Activated CD4-positive, alpha-beta T cell treated with anti-CD3 and anti-CD28 coated beads for 24 hours (primary cell): ENCODE measurements at places on chromosomes 1 and 21.

GRCh38 chr1:219952361-219952760 lies 24.0 kb upstream of the SLC30A10 start:
- no peak for DNase-seq

GRCh38 chr1:202565890-202566602 lies 144.2 kb downstream of the SYT2 start:
- DNase-seq = no peak

- DNase-seq = no peak
Measured at GRCh38 chr1:30965924-30966599, 57.5 kb upstream of the SDC3 start.

- DNase-seq = no peak
Measured at GRCh38 chr1:9770298-9770697, 53.5 kb downstream of the CLSTN1 start.

DNA sequence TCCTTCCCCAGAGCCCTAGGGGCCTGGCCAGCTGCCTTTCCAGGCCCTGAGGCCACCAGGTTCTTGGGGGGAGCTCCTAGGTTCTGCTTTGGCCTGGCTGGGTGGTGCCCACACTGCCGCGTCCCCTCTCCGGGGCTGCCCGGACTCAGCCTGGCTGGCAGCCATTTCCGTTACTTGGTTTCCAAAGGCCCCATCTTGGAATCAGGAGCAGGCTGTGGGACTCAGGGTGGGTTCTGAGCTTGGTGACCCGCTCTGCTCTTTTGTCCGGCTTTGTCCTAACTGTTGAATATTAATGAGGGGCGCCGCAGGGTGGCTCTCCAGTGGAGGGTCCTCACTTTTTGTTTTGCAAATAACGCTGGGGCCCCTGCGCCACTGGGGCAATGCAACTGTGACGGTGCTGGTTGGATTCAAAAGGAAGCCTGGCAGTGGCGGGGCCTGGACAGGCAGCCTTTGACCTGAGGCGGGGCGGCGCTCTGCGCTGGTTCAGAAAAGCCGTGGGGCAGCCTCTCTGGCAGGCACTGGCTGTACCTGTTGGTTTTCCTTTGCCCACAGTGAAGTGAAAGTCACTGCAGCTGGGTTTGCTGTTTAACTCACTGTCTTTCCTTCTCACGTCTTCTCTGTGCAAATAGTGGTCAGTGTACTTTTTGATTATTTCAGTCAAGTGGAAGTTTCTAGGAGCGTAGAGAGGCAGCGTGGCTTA lies 20.2 kb downstream of the SKI start:
- DNase-seq = no peak
